CD4-positive, CD25-positive, alpha-beta regulatory T cell (primary cell): ENCODE measurements at places on chromosomes 2 and 18. TPM values are rescaled to one million over a fixed set of nuclear protein-coding genes. Genes with fewer than 3 reads are reported as not detected.

Gene TTN
- 153 TPM for total RNA-seq

Gene FOSL2
- 195 TPM for total RNA-seq

Gene ANKRD23
- total RNA-seq, result 16.4 TPM

Gene FAM237A
- not detected for total RNA-seq

Gene SYT4
- 1.7 TPM for total RNA-seq

Gene VWA3B
- total RNA-seq, result not detected

Gene PARD6G
- 0.20 TPM for total RNA-seq

Gene EFR3B
- 0.10 TPM for total RNA-seq

Gene MIB1
- total RNA-seq, result 37.7 TPM

Gene RGPD4
- not detected for total RNA-seq

Gene HOXD9
- not detected for total RNA-seq

Gene REV1
- 60.3 TPM for total RNA-seq

Gene IKZF2
- 225 TPM for total RNA-seq

Gene CNGA3
- total RNA-seq, result not detected

Gene PNPT1
- total RNA-seq, result 14.3 TPM

Gene FSHR
- not detected for total RNA-seq

Gene XDH
- total RNA-seq, result not detected

Gene MYO3B
- not detected for total RNA-seq

Gene GBX2
- not detected for total RNA-seq
